ENCODE measurements at places on chromosomes 4 and X.

- no peak for DNase-seq
These were observed 24.5 kb downstream of the DHX15 start for GRCh38 chr4:24559889-24560288.

DNA sequence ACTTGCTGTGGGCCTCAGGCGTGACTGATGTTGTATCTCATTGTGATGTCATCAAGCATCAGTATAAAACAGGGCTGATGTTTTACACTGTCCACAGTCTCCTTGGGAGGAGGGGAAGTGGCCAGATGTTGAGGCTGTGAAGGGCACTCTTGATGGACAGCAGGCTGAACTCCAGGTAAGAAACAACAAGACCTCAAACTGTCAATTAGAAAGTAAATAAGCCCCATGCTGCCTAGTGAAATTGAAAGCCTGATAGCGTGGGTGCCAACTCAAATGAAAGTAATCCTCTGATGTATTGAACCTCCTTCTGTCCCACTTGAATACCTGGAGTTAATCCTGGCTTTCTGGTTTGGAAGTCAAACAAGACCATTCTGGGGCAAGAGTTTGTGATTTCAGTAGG is 19.7 kb downstream of the VSIG1 start:
- no peak for DNase-seq

GRCh38 chrX:9492901-9493300 is 28.0 kb downstream of the TBL1X start:
- DNase-seq, result no peak

- DNase-seq, result no peak
These were observed 411.2 kb downstream of the DTHD1 start for GRCh38 chr4:36692586-36692985.

GRCh38 chr4:147311956-147312355 is 168.9 kb upstream of the EDNRA start:
- no peak for DNase-seq

- no peak for DNase-seq
These were observed 422.5 kb downstream of the ZIC3 start for GRCh38 chrX:137988470-137988869.

DNA sequence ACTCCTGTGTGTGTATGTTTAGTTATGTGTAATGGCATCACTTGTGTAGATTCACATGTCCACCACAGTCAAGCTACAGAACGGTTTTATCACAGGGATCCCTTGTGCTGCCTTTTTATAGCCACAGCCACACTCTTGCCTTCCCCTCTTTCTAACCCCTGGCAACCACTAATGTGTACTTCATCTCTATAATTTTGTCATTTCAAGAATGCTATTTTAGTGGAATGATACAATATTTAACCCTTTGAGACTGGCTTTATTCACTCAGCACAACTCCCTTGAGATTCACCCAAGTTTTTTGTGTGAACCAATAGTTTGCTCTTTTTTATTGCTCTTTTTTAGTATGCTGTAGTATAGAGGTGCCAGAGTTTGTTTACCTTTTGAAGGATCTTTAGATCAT is 112.1 kb downstream of the CDKL5 start:
- DNase-seq, result no peak

GRCh38 chr4:18442957-18443356 is 421.4 kb upstream of the LCORL start:
- DNase-seq, result no peak

DNA sequence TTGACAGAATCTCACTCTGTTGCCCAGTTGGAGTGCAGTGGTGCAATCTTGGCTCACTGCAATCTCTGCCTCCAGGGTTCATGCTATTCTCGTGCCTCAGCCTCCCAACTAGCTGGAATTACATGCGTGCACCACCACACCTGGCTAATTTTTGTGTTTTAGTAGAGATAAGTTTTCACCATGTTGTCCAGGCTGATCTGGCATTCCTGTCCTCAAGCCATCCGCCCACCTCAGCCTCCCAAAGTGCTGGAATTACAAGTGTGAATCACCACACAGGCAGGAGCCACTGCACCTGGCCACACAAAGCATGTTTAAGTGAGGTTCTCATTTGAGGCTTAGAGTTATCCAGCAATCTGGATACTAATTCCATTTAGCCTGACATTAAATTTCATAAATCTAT is 180.9 kb upstream of the GRID2 start:
- DNase-seq, result no peak

GRCh38 chr4:114226968-114227760 is 247.7 kb upstream of the ARSJ start:
- no peak for DNase-seq

DNA sequence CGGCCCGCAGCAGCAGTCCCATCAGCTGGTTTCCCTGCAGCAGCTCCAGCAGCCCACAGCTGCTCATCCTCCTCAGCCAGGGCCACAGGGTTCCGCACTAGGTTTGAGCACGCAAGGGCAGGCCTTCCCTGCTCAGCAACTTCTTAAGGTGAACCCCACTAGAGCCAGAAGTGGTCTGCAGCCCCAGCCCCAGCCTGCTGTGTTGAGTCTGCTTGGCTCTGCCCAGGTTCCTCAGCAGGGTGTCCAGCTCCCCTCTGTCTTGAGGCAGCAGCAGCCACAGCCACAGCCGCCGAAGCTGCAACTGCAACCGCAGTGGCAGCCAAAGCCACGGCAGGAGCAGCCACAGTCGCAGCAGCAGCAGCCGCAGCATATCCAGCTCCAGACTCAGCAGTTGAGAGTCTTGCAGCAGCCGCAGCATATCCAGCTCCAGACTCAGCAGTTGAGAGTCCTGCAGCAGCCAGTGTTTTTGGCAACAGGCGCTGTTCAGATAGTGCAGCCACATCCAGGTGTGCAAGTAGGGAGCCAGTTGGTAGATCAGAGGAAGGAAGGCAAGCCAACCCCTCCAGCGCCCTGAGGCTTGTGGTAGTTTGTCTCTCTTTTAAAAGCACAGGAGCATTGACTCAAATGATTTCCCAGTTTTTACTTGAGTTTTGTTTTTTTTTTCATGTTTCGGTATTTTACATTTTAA is 4.6 kb downstream of the SUPT20HL1 start:
- DNase-seq, result no peak

DNA sequence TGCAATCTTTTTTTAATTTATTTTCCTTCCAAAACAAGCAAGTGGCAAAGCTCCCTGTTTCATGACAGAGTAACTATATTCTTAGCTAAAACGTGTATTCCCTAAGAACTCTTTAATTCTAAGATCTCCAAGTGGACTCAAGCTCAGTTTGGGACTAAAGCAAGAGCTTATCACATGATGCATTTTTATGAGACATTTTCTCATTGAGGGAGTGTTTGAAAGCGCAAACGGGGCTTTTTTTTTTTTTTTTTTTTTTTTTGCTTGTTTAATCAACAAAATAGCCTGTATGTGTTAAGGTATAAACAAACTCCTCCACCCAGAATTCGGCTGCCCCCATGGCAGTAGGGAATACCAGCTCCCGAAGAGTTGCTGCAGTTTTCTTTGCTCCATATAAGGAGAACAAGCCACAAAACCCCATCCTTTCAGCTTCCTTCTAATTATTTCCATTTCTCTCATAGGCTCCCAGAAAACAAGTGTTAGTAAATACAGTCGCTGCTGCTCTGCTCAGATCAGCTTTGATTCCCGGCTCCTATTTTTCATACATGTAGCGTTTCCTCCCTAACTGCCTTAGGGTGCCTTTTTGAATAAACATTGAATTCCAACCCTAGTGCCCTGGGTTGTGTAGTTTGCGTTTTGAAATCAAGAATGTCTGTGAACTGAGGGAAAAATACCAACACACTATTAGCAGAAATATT is 669 bp upstream of the PPARGC1A start:
- no peak for DNase-seq

GRCh38 chr4:602559-602942 is 22.8 kb upstream of the PDE6B start:
- no peak for DNase-seq

DNA sequence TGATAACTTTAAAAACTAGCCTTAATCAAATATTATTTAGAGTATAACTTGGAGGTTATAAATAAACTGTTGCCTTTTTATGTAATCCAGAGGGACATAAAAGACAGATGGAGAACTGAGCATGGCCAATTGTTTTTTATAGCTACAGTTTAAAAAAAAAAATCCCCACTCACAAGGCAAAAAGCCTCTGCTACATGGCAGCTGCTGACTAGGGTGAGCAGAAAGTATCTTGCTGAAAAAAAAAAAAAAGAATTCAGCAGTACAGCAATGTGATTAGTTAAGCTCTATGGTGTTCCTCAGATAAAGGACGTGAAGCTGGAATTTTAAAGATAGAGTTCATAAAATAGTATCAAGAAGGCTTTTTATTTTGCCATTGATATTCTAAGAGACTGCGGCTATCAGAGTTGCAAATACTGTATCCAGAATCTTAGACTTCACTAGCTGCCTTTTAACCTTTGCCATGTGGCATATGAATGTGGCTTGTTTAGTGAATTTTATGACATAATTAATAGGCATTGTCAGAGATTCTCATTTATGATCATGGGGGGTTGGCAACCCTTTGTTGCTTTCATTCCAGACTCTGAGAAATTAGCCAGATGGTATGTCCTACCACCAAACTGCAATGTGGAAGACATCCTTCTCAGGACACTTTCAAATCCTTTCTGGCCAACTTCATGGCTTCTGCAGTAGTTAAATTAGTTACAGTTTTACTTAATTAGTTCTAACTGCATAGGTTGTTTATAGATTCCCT is 498.0 kb downstream of the STPG2 start:
- no peak for DNase-seq

DNA sequence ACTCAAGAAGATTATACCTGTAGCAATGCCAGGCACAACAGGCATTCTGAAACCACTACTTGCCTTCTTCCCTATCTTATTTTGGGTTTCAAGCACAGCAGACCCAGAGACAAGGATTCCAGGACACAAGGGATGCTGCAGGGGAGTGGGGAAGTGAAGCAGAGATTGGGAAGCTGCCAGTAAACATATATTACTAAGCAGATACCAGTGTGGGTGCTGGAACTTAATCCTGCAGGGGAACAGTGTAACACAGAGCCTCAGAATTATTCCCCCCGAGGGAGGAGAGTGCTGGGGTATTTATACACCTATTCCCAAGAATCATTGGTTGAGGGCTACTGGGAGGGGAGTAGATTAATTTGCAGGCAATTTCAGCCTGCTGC is 33.3 kb upstream of the MAML3 start:
- DNase-seq, result no peak

DNA sequence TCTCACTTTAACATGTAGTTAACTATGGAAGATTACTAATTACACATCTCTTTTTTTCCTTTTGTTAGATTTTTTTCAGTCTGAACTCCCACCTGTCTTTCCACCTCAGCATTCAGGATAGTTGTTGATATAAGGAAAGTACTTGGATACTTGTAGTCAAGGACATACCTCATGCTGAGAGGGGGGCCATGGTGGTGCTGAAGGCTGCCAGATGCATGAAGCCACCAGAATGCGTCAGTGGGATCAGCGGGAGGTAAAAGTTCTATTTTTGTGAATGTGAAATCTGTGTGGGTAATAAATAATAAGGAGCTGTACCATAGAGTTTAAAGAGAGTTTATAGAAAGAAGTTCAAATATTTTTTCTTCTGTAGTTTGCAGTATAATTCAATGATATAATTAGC is 13.1 kb upstream of the NDST4 start:
- no peak for DNase-seq

GRCh38 chrX:103685396-103685795 is 1.1 kb downstream of the MORF4L2 start:
- no peak for DNase-seq

- no peak for DNase-seq
These were observed 1.2 kb upstream of the NEUROG2 start for GRCh38 chr4:112517067-112517634.

GRCh38 chr4:26235500-26235899 is 85.3 kb upstream of the RBPJ start:
- DNase-seq, result peak; percentile 67

- DNase-seq, result no peak
These were observed 7.1 kb upstream of the ELF2 start for GRCh38 chr4:139184129-139184528.
